Right forelimb (tissue), 1 donor: ENCODE measurements at places on chromosomes 2 and 18.

DNA sequence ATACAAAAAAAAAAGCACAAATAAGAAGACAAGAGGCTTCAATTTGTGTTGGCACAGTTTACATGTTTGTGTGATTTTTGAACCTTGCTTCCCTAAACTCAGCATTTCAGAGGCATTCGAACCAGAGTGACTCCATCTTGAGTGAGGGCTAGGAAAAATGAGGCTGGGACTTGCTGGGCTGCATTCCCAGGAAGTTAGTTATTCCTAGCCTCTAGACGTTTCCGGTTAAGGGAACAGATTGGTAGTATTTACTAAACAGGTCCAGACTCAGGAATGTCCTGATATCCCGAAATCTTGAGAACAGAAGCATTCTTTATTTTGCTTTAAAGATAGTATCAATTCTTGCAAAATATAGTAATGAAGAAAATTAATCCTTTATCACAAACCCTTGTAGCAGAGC lies 46.7 kb downstream of the RIT2 start:
- no peak for DNase-seq

DNA sequence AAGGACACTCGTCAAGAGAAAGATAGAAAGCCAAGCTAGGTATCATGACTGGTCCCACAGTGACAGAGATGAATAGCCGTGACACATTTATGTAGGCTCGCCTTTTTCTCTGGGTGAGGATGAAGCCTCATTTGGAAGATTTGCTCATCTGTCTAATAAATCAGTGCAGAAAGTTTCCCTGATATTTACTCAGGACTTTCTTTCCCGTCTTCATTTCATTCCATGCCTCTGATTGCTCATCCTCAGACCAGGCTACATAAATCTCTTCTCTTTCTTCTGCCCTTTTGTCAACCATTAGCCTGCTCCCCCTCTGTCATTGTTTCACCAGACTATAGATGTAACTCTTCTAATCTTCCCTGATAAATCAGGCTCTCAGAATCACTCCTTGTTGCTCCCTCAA lies 361.8 kb upstream of the MEIS1 start:
- DNase-seq: no peak

DNA sequence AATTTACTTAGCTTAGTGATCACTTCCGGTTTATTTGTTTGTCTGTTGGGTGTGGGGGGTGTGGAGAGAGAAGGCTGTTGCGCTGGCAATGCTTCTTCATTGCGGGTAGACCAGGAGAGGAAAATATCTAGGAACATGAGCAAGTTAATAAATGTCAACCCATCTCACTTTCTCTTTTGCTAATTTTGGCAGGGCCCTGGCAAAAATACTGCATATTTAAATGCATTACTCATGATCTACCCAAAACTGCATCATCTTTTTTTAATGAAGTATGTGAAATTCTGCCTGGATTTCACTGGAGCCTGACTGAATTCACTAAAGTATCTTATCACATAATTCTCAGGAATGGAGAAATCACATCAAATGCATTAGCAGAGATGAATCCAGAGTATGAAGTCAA lies 1131.0 kb upstream of the NXPH2 start:
- DNase-seq: no peak

DNA sequence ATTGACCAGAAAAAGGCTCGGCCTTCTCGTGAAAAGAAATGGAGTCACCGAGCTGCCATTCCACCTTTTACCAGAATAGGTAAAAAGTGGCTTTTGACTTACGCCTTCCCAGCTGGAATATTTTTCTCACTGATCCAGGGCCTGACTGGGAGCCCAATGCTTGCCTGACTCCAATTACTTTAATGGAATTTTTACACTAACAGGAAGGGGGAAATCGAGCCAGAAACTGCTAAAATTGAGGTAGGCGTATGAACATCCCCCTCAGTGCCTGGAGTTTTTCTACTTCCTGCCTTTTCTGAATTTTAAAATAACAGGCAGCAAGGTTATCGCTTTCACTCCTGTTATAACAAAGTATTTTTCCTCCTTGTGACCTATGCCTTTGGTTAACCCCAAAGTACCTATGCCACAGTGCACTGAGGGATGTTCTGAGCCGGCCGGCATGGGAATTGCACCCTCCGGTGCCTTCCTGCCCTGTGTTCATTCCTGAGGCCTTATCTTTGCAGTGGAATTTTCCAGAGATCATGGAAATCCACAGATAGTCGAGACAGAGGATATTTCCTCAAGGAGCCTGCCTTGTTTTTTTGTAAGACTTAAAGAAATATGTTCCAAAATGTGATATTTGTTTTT lies 18.3 kb upstream of the RPL31 start:
- no peak for DNase-seq

- DNase-seq: no peak
These were observed 32.5 kb upstream of the RMDN2 start for GRCh38 chr2:37892436-37893114.

DNA sequence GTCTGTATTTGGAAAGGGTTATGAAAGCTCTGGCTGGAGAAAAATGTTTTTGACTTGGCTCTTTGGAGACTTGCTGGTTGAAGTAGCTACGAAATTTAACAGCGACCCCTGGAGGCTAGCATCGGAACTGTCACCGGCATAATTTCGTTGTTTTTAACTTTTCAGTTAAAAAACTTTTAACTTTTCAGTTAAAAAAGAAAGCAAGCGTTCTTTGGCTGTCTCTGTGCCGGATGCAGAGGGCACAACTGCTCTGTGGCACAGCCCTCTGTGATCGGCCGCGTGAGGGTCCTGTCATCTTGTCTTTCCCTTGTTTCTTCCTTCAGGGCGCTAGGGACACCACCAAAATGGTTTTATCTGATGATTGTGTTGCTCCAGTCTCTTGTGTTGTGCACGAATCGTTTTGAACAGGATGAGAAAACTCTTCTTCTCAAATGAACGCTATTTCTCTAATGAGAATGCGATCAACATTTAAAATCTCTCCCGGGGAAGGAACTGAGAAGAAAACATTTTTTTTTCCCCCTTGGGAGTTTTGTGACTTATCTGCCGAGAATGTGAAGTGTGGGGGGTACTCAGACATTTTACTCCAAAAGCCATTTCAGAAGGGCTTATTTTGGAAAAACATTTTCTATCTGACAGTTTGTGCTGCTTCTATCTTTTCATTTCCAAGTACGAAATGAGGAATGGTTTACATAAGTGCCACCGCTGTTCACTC lies 57.1 kb downstream of the ADCYAP1 start:
- peak; percentile 61 for DNase-seq

- no peak for DNase-seq
These were observed 202.1 kb upstream of the MEX3C start for GRCh38 chr18:51399491-51400122.

GRCh38 chr2:225814554-225814953 lies 415.0 kb downstream of the NYAP2 start:
- DNase-seq: no peak

DNA sequence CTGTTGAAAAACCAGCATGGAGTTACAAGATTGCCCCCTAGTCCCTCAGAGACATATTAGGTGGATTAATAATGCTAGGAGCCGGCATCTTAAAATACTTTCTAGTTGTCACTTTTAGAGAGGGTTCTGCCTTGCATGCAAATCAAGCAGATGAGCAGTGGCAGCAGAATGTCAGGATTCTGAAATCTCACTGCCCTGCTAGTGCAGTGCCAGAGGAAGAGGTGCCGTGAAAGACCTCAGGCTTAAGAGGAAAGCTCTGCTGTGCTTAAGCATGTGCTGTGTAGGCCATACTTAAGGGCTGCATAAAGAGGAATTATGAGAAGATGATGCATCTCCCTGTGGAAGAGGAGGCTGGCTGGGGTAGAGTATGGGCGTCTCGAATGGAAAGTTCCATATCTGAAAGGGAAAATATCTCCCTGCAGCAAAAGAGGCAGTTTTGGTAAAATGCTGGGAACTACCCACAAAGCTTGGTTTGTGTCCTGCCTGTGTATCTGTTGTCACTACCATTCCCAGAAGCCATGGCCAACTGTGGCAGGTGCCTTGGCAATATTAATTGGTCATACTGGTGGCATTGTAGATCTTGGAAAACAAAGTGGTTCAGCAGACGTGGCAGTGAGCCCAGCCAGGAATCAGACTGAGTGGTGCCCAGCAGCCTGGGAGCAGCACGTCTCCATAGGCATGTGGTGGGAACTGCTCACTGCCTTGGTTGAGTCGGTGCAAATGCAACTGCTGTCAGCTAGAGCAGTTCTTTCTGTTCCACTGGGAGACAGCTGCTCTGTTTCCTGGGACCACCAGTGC lies 131.9 kb downstream of the EVA1A start:
- peak; percentile 46 for DNase-seq

DNA sequence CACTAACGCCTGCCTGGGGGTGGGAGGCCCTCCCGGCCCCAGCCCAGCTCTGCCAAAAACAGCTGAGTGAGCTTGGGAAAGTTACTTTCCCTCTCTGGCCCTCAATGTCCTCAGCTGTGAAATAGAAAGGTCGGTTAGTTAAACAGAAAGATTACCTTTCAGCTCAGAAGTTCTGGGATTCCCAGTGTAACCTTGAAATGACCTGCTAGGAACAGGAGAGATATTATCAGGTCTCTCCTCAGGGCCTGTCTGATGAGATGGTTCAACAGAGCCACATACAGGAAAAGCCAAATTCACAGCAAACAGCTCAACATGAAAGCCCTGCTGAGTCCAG lies 68.8 kb downstream of the LBH start:
- DNase-seq: no peak

- no peak for DNase-seq
These were observed 4.9 kb upstream of the HS6ST1 start for GRCh38 chr2:128323555-128323931.

- no peak for DNase-seq
These were observed 32.9 kb upstream of the SCG2 start for GRCh38 chr2:223635080-223635479.
